ENCODE measurements at places on chromosomes 5 and 9.
A peak's percentile ranks its signal among the peaks of the same experiment; 100 is the strongest.

GRCh38 chr5:16975950-16976624 lies 40.0 kb upstream of the MYO10 start:
- DNase-seq = no peak

- DNase-seq = no peak
These were observed 110.5 kb downstream of the SNX18 start for GRCh38 chr5:54628050-54628449.

DNA sequence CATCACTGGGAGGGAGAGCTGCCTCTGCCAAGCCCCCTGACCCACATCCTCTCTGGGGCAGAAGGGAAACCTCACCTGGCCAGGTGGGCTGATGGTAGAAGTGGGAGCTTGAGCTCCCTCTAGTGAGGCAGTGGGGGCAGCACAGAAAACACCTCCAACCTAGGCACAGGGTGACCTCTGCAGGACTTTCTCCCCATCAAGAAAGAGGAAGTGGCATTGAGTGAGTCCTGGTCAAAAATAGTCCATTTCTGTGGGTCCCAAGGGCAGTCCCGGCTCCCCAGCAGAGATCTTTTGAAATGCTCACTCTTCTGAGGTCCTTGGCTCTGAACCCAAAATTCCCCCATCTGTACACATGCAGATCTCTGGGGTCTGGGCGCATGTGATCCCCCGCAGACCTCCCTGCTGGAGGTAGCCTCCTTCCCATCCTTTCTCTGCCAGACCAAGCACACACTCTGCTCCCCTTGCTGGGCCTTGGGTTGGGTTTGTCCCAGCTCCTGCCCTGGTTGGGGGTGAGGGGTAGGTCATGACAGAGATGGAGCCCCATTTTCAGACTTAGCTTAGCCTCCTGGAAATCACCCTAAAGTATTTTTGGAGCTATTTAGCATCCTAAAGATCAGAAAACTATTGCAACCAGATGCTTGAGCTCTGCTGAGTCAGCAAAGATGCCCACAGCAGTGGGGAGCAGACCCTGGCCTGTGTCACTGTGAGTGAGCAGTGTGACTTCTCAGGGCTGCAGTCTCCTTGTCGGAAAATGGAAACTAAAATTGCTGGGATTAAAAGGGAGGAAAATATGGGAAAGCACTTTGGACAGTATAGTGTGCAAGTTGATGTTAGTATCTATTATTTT lies 41.6 kb upstream of the LCP2 start:
- DNase-seq = peak; percentile 72

GRCh38 chr5:21685522-21685921 lies 1167.6 kb downstream of the CDH12 start:
- no peak for DNase-seq

DNA sequence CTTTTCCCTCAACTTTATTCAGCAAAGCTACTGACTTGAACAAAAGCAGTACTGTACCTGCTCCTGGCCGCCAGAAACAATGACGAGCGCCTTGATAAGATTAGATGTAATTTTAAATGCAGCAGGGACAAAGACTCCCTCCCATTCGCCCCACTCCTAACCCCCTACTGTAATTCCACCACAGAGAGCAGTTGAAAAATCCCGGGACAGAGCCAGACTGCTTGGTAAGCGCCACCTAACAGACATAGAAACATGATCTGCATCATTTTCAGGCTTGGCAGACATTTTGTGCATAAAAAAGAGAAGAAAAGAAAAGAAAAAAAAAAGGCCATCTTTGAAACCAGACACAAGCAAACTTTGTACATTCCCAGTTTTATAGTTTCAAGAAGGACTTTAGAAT lies 81.9 kb downstream of the ISL1 start:
- no peak for DNase-seq

GRCh38 chr5:137300411-137301240 lies 198.5 kb downstream of the SPOCK1 start:
- no peak for DNase-seq

DNA sequence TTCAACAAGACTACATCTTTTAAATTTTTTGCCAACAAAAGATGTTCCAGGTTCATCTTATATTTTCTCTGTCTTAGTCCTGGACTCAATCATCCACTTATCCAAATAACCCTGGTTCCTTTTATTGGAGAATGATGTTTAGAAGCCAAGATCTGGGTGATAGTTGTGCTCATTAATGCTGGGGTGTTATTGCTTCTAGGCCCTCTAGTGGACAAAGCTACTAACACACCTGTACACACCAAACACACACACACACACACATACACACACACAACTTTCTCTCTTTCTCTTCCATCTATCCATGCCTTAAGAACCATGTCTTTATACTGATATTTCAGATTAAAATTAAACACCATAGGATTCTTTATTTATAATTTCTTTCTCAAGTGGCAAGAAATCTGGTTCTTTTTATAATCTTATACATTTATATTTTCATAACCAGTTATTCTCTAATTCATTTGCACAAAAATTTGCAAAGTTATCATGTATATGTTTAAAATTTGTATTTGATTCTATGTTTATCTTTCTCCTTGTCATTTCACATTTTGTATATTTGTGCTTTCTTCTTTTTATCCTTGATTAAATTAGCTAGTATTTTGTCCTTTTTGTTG lies 179.1 kb upstream of the SMIM23 start:
- no peak for DNase-seq

DNA sequence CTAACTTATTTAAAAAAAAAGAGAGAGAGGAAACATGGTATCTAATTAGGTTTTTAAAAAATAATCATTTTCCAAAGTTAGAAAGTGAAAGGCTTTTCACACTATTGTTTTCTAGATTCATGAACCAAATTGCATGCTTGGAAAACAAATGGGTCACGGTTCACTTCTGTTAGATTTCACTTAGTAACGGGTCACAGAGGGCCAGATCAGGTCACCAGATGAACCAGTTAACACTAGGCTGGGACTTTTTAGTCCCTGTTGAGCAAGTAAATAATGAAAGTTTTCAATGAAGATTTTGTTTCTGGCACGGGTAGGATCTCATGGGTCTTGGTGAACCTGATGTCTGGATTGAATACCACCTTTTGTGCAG lies 207.2 kb upstream of the RFX3 start:
- no peak for DNase-seq

DNA sequence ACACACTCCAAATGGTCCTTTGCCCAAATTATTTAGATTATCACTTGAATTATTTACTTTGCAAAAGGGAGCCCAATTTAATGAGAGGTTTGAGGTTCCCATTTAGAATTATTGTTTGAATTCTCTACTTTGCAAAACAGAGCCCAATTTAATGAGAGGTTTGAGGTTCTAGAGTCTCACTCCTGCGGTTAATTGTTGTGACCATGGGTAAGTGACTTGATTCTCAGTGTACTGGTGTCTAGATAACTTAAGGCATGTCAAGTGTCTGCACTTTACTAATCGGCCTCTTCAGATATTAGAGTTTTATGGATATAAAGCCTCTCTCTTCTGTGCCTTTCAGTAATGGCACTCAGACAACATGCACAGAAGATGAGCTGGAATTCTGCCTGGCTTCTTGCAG lies 67.5 kb downstream of the YIPF5 start:
- DNase-seq = no peak

DNA sequence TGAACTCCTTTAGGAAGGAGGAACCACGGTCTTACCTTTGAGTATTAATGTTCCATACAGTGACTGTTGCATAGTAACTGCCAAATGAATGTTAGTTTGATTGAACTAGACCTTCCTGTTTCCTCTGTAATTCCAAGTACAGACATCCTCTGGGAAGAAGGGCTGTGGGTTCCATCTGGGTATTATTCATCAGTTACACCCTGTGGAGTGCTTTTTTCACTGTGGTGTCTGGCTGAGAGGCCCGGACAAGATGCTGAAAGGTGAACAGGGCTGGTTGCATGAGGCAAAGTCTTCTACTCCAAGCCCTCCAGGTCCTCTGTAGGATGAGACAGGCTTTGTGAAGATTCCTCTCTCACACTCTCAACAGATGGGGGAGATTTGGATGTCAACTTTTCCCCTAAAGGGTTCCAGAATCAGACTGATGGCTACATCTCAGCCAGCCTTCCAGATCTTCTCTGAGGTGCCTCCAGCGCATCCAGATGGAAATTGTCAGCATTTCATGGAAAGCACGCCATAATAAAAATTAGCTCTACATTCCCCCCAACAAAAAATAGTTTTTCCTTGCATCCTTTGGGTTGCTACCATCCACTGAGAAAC lies 230.9 kb downstream of the GAS1 start:
- no peak for DNase-seq

DNA sequence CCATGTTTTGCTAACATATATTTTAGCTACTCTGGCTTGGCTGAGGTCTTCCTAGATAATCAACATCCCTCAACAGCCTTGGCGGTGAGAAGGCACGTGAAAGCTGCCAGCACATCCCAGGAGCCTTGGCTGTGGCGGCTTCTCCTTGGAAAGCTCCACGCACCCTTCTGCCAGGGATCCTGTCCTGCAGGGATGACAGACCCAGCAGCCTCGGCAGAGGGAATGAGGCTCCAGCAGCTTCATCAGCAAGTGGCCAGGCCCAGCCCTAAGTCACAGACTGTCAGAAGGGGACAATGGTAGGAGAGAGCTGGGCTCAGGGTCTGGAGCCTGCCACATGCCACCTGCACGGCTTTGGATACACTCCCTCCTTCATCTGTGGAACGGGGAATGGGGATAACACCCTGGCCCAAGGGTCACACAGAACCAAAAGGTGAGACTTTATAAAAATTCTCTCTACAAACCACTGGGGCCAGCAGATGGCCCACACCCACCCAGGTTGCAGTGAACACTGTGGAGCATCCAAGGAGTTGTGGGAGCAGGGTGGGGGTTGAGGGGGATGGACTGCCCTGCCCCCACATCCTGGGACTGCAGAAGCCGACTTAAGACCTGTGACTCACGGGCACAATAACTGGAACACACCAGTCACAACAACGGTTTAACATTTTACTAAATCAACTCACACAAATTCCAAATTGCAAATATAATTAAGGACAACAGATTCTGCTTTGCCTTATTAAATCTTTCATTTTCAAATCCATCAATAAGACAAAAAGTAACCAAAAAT lies 65.1 kb downstream of the MACROH2A1 start:
- DNase-seq = no peak

GRCh38 chr5:139985733-139986132 lies 57.4 kb downstream of the NRG2 start:
- no peak for DNase-seq

- no peak for DNase-seq
These were observed 98.6 kb upstream of the MSX2 start for GRCh38 chr5:174625591-174626350.

DNA sequence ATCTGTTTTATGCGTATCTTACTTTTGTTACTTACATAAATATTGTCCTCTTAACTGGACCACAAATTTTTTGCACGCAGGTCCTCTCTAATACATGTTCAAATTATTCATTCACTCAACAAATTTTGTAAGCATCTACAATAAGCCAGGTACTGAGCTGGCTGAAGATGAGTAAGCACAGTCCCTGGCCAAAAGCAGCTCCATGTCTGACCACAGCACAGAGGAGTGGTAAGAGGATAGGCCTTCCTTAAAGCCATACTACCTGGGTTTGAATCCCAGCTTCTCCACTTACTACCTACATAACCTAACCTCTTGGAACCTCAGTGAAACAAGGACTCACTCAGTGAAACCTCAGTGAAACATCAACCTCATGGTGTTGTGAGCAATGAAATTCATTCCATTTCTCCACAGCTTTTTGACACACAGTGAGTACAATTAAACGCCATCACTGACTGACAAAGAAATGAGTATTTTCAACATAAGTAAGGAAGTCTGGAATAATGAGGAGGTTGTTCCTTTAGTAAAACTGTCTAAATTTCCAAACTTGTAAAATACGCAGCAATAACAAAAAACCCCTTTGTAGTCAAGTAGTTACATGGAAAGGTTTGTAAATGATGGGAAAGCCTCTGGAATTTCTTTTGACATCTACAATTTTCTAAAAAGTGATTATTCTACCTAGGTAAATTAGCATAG lies 15.0 kb downstream of the PTAR1 start:
- DNase-seq = no peak

DNA sequence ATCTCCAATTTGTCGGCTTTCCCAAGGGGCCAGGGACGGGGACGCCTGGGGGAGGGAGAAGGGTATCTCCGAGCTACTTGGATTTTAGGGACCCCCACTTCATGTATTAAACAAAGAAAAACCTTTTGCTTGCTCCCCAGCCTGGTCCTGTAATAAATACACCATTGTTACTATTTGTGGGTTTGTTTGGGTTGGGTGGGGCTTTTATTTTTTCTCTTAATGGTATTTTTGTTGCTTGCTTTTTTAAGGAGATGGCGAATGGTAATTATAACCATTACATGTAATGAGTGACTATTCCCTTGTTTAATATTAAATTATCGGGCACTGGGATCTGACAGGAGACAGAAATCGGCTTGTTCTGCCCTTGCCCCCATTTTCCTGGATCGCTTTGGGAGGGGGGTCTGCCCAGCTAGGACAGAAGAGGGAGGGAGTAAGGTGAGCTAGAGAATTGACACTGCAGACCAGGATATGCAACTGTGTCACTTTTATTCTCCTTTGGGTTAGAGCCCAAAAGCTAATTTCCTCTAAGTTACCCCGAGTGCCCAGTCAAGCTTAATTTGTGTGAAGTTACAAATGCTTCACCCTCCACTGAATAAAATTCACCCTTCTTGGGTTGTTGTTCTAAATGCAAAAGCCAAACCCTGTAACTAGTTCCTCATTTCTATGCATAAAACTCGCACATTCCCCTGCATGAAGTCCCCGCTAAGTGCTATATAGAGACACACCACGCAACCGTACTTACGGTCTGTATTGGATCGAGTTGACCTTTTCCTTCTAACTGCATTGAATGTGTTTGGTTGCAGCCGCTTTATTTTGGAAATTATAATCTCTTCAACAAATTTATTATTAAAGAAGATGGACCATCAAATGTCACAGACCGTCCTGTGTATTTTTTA lies 1.6 kb upstream of the ZNF608 start:
- DNase-seq = no peak

DNA sequence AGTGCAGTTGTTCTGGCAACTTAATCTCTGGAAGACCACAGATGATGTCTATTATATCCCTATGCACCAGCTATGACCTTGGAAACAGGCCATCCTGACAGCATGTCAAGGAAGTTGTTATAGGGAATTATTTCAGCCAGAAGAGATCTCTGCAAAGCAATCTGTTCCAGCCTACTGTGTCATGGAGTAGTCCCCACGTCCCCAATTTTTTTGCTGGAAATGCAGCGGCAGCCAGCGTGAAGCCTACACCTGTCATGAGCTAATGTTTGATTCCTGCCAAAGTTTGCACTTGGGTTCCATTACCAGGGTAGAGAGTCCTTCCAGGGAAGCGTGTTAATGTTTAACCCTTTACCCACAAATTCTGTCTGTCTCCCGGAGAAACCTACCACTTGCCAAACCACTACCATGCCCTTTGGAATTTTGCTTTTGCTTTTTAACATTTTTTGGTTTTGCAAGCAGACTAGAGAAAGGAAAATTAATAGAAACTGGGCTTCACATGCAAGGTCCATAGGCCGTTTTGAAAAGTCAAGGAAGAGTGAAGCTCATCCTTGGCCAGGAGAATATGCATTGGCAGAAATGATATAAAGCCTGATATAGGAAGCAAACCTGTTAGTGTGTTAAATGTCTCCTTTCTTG lies 174.9 kb upstream of the SPRY4 start:
- DNase-seq = no peak

DNA sequence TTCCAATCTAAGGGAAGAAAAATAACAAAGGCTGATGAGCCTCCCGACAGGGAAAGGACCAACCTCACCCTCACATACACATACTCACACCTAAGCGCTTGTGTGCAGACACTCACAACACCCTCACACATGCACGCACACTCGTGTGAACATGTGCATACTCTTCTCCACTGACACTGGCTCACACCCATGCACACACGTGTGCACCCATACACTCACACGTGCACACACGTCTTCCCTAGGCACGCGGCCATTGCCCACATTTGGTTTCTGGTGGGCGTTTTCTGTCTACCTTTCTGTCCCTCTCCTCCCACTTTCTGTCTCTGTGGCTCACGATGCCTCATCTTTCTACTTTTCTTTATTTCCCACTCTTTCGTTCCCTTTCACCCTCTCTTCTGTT lies 169.7 kb upstream of the MVB12B start:
- peak; percentile 6 for DNase-seq

Data from stimulated activated CD8-positive, alpha-beta memory T cell treated with anti-CD3 and anti-CD28 coated beads, Interleukin-4, amount 100 ng/mL, for 48 hours (primary cell).